ENCODE measurements at places on chromosomes 12 and 14. TPM values are rescaled to one million over a fixed set of nuclear protein-coding genes. Genes with fewer than 3 reads are reported as not detected.

TAS2R9 gene
- total RNA-seq: not detected

PTHLH gene
- not detected for total RNA-seq

TSHR gene
- 19.3 TPM for total RNA-seq

TSPAN19 gene
- not detected for total RNA-seq

PRB2 gene
- total RNA-seq: not detected

Data from CD4-positive, CD25-positive, alpha-beta regulatory T cell (primary cell).